Mucosa of descending colon (tissue), 3 donors: ENCODE measurements at places on chromosomes 1 and 21. TPM values are rescaled to one million over a fixed set of nuclear protein-coding genes. Genes with fewer than 3 reads are reported as not detected.

ELAPOR1 gene
- total RNA-seq = 119 TPM

POU3F1 gene
- not detected for total RNA-seq

ITPKB gene
- 9.5 TPM for total RNA-seq

- DNase-seq = no peak
Observed at GRCh38 chr21:41090981-41091380, 77.0 kb upstream of the BACE2 start.

GRCh38 chr1:54569339-54569738 is 21.3 kb downstream of the ACOT11 start:
- no peak for DNase-seq

DNA sequence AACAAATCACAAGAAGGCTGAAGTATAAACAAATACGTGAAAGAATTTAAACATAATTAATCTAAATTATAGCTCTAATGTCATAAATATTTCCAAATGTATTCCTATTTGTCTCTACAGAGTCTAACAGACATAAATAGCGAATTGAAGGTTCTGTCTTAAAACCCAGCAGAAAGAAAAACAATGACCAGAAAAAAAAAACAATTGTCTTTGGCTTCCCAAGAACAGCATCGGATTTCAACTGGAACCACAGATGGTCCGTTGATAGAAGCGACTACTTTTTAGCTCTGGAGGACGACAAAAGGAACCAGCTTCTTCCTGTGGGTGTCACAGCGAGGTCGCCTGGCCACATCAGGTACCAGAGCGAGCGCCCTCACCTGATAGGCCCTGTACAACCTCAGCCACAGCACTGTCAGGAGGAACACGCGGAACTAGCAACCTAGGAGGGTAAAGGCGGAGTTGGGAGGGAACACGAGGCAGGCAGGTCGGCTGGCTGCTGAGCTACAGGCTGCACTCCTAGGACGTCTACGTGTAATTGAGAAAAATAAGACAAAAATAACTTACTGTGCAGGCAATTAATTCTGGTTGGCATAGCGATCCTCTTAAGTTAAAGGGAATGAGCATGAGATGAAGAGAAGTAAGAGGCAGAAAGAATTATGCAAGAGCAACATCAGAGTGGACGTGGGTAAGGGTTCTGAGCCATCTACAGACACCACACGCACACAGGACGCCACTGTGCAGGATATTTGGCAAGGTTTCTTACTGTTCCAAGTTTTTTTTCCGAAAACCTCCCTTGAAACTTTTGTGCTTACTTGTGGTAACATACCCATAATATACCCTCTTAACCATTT is 16.7 kb upstream of the PRDM15 start:
- DNase-seq = no peak

DNA sequence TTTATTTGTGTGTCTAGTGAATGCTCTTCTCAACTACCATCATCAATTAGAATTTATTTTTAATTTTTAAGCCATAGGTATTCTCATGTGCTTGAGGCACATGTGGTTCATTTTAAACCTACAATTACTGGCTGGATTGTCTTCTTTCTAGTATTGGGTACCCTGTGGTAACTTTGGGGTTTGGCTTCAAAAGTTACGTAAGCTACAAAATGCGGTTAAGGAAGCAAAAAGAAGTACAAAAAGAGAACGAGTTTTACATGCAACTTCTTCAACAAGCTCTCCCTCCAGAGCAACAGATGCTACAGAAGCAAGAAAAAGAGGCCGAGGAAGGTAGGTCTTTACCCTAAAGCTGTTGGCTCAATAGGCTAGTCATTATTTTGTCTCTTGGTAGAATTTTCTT is 25.8 kb downstream of the MACO1 start:
- DNase-seq = no peak

DNA sequence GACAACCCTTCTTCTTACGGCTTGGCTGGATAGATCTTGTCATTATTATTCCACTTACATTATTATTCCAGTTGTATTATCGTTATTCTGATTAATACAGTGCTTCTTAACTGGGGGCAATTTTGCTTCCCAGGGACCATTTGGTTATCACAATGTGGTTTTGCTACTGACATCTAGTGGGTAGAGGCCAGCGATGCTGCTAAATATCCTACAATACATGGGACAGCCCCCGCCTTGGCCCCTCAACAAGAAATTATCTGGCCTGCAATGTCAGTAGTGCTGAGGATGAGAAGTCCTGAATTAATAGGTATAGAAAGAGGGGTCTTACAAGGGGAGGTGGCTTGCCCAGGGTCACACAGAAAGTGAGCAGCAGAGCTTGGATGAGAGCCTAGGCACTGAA is 105.6 kb downstream of the PTPRU start:
- DNase-seq = no peak

- no peak for DNase-seq
Observed at GRCh38 chr1:227955808-227956207, 8.1 kb upstream of the WNT9A start.

- no peak for DNase-seq
Observed at GRCh38 chr21:26366781-26367180, 196.2 kb upstream of the APP start.

DNA sequence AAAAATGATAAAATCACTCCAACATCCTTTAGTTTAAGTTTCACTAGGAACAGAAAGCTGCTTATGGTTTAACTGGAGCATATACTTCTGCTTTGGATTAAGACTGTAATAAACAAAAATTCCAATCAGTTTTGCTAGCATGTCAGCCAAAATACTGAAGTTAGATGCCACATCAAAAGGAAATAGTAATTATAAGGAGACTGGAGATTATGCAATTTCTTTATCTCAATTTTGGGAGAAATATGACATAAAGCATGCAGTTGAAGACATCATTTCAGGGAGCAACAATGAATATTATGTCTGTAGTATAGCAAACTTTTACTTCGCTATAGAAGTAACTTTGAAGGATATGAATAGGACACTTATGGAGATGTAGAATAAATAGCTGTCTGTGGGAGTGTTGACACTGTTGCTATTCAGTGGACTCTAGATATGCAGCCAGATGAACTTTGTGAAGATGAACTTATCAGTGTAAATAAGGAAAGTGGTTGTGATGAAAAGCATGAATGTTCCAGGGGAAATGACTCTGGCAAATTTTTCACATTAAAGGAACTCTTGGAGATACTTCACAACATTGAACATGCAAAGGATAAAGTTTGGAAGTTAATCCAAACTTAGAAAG is 107.8 kb downstream of the RABGAP1L start:
- no peak for DNase-seq

- no peak for DNase-seq
Observed at GRCh38 chr1:65412984-65413375, 7.5 kb upstream of the LEPR start.

DNA sequence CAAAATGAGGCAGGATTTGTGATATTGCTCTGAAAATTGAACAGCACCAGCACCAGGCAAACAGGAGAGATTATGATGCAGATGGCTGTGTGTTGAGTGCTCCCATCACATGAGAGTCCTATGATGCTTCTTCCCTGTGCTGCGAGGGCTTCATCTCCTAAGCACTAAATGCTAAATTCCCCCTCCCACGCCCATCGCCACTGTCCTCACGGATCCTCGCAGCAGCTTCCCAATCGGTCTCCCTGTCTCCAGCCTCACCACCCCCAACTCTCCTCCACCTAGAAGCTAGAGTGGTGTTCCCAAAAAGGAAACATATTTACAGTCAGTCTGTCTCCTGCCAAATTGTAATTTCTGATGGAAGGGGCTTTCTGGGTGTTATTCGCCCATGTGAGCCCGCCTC is 4.9 kb upstream of the BACE2 start:
- DNase-seq = no peak

DNA sequence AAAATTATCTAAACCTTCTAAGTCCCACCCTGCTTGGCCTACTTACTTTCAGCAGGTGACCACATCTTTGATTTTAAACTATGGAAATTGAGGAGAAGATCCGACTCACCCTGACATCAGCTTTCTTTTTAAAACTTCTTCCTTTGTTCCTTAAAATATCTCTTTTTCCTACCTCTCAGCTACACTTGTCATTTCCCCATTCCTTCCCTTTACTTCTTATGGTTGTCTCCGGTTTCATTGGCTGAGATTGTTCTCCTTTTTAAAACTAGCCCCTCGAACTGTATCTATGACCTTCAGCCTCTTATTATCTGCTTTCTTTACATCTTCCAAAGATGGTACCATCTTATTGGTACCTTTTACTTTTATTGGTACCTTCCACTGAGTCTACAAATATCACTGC is 87.8 kb upstream of the NRIP1 start:
- no peak for DNase-seq

GRCh38 chr1:47783638-47784496 is 213.3 kb downstream of the TRABD2B start:
- no peak for DNase-seq

- DNase-seq = no peak
Observed at GRCh38 chr21:33430858-33431257, 27.6 kb downstream of the IFNGR2 start.

DNA sequence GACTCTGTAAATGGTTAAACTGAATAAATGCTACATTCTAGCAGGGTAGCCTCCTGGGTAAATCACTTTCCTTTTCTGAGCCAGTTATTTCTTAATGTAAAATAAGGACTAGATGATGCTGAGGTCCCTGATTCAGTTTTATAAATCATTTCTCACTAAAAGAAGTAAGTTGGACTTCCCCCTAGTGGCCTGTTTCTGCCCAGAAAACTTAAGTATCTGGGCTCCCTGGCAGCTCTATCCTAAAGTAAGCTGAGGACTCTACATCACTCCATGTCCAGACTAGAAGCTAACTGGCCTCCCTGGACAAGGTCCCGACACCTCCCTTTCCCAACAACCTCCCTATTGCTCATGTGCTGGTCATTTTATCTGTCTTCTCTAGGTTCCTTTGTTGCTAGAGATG is 3.0 kb downstream of the GPN2 start:
- peak; percentile 53 for DNase-seq

DNA sequence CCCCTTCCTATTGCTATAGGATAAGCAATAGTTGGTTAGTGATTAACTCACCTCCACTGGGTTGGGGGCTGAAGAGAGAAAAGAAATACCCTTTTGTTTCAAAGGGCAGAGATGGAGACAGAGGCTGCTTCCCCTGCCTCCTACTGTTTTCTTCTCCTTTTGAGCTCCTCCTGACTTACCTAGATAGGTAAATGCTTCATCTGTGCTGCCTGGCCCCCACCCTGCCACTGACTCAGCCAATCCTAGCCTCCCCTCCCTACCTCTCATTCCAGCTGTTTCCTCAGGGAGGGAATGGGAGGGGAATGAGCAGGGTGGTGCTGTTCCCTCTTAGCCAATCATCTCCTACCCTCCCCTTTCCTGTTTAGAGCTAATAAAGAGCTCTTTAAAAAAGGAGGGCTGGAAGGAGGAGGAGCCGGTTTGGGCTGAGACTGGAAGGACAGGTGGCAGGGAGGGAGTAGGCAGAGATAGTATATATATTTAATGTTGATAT is at the start of gene C1orf116:
C1orf116 (minus strand) TSS at position 229 of the 490 bp plus-strand sequence. CDS start 5,158 bp downstream, outside the sequence.
- peak; percentile 86 for DNase-seq

DNA sequence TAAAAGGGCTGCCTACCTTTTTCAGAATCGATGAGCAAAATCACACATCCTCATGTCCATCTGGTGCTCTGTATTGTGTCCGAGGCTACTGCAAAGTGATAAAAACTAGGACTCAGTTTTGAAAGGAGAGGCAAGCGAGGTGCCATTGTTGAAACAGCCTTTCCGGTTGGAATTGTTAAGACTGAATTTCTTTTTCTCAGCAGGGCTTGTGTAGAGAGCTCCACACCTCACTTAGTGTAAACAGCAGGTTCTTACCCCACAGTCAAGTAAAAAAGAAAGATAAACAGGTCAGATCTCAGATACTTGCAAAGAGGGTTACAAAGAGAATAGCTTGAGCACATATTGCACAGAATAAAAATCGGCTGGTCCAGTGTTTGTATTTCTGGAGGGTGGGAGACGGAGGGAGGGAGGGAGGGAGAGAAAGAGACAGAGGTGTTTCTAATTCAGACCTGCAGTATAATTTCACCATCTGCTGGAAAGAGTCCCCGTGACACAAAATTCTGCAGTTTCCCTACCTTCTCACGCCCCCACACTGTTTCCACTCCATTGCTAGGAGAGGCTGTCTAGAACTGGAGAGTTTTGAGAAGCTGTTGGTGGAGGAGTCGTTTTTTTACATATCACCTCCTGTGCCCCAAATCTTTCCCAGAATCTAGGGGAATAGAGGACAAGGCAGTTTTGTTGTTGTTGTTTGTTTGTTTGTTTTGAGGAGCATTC is 82.5 kb downstream of the EDEM3 start:
- no peak for DNase-seq

- DNase-seq = no peak
Observed at GRCh38 chr1:154485910-154486496, 16.0 kb upstream of the TDRD10 start.

GRCh38 chr21:34881839-34882371 is 167.2 kb downstream of the RUNX1 start:
- no peak for DNase-seq

- no peak for DNase-seq
Observed at GRCh38 chr1:90821152-90821787, 104.2 kb upstream of the BARHL2 start.

DNA sequence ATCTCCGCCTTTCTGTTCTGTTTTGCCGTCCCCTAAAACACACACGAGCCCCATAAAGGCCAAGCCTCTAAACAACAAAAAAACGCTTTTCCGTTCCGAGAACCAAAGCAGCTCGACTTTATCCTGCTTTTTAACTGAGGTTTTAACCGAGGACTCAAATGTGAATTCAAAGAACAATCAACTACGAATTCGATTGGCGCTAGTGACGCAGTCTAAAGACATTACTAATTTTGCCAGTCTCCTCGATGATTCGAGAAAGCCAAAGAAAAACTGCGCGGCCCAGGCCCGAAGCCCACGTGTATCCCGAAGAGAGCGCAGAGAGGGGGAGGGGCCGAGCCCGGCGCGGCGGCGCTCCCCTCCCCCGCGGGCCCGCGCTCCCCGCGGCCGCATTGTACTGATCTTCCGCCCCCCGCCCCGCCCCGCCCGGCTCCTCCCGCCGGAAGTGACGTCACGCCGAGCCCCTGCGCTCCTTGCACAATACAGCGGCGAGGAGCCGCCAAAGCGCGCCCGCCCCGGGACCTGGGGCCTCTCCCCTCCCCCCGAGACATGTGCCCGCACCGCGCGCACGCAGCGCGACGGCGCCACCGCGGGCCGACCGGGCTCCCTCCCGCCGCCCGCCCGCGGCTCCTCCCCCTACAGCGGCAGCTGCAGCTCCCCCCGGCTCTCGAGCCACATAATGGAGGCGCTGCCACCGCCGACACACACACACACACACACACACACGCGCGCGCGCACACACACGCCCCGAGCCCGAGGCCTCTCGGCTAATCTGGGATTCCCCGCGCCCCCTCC is 1.4 kb downstream of the HNRNPU start:
- peak; percentile 99 for DNase-seq
